CD8-positive, alpha-beta memory T cell (primary cell): ENCODE measurements at places on chromosomes 1 and 21.
A peak's percentile ranks its signal among the peaks of the same experiment; 100 is the strongest.

DNA sequence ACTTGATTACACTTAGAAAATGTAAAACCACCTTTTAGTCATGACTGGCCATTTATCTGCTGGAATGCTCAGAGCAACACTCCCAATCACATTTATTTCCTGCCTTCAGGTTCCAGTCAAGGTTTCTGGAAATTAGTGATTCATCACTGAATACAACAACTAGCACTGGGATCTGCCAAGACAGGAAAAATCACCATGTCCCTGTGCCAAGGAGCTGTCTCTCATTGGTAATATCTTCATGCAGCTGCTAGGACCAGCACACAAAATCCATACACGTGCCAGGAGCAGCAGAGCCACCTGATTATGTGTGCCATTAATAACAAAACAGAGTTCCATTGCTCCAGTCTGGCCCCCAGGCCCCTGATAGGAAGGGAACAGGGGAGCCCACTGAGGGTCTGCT lies 194.6 kb downstream of the TNR start:
- DNase-seq = no peak

- no peak for DNase-seq
Observed at GRCh38 chr1:107225706-107226105, 84.9 kb downstream of the NTNG1 start.

GRCh38 chr1:175824079-175824478 lies 80.7 kb upstream of the TNR start:
- no peak for DNase-seq

- DNase-seq = no peak
Observed at GRCh38 chr1:204407295-204407971, 4.2 kb downstream of the PPP1R15B start.

DNA sequence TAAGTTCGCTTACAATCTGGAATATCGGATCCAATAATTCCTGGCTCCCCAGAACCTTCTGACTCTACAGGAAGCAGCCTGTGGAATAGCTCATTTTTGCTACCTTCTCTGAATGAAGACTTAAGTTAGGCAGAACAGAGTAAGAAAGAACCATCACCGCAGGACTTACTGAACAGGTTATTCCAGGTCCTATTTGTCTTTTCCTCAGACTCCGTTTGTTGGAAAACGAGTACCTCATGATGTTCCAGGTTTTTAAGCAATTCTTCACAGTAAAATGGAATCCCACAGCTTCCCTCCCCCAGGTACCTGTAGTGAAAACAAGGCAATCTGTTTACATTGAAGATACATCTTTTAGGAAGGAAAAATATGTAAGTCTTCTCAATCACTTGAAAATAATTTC lies 59.8 kb downstream of the ADCY10 start:
- no peak for DNase-seq

- DNase-seq = no peak
Observed at GRCh38 chr1:31102501-31102950, 37.0 kb upstream of the PUM1 start.

GRCh38 chr1:200880212-200880611 lies 7.4 kb downstream of the GPR25 start:
- no peak for DNase-seq

GRCh38 chr1:6795661-6796060 lies 10.4 kb downstream of the CAMTA1 start:
- no peak for DNase-seq

GRCh38 chr21:42548687-42549406 lies 35.2 kb downstream of the SLC37A1 start:
- DNase-seq = no peak

DNA sequence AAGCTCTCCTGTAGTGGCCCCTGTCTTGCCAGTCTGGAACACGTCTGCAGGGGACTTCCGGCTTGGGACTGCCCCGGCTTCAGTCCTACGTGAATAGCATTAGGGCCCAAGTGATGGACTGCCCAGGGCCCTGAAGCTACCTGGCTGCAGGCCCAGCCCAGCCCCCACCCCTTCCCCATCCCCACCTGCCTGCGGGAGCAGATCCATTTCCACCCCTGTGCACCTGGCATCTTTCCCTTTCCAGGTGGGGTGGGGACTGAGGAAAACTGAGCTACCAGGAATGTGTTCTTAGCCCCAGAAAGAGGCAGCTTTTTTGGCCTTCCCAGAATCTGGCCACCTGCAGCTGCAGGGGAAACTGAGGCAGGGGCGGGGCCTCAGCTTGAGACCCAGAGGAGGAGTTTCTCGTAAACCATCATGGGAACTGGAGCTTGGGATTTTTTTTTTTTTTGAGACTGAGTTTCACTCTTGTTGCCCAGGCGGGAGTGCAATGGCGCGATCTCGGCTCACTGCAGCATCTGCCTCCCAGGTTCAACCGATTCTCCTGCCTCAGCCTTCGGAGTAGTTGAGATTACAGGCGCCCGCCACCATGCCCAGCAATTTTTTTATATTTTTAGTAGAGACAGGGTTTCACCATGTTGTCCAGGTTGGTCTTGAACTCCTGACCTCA lies 3.2 kb downstream of the EDN2 start:
- no peak for DNase-seq

DNA sequence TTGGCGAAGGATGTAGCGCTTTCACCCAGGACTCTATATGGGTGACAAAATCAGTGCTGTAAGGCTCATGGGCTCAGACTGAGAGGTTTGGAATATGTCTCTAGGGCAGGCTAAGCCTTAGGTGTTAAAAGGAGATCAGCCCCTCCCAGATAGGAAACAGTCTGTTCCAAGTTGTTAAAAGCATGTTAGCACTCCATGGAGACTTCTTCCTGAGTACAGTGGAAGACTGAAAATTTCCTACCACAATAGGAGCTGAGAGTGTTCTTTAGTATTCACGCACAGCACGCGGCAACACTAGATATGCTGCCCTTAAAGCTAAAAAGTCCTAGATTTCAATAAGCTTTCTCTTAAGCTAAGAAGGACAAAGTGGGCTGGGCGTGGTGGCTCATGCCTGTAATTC lies 122.1 kb downstream of the TRABD2B start:
- no peak for DNase-seq

- DNase-seq = no peak
Observed at GRCh38 chr1:38481871-38482826, 377.4 kb downstream of the RRAGC start.

- no peak for DNase-seq
Observed at GRCh38 chr1:246771366-246771765, 47.2 kb downstream of the SCCPDH start.

GRCh38 chr1:159898527-159898926 lies 1.4 kb downstream of the CFAP45 start:
- DNase-seq = no peak

GRCh38 chr1:182602935-182603645 lies 1.1 kb downstream of the RGS16 start:
- no peak for DNase-seq

DNA sequence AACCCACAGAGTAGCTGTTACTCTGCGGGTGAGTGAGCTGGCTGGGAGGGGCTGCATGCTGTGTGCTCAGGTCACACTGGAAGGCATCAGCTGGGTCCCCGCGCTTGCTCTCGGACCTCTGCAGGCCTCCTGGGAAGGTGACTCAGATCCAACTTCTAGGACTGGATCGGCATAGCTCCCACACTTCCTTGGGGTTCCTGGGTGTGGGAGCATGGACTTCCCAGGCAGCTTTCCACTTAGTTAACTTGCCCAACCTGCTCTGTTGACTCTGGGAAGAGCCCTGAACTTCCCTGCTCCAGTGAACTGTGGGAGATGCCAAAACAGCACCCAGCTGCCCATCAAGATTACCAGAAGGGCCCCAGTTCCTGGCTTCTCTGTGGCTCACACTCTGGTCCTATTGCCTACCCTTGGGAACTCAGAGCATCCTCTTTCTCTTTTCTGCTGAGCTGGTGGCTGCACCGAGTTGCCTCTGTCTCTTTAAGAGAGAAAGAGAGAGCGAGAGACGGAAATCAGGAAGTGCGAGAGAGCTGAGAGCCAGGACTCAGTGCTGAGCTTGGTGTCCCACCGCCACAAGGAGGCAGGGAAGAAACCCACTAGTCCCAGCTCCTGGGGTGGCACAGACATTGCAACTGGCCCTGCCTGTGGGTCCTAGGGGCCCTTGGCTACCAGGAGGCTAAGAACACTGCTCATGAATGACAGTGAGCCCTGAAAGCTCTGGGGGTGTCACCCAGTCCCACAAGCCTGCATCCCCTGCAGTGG lies at the start of gene IKBKE:
TSS of gene IKBKE (plus strand) at position 544 of the 759 bp plus-strand sequence. CDS start 2,752 bp downstream, outside the sequence.
- DNase-seq = peak; percentile 53

- DNase-seq = no peak
Observed at GRCh38 chr1:41812453-41812852, 106.3 kb downstream of the HIVEP3 start.

DNA sequence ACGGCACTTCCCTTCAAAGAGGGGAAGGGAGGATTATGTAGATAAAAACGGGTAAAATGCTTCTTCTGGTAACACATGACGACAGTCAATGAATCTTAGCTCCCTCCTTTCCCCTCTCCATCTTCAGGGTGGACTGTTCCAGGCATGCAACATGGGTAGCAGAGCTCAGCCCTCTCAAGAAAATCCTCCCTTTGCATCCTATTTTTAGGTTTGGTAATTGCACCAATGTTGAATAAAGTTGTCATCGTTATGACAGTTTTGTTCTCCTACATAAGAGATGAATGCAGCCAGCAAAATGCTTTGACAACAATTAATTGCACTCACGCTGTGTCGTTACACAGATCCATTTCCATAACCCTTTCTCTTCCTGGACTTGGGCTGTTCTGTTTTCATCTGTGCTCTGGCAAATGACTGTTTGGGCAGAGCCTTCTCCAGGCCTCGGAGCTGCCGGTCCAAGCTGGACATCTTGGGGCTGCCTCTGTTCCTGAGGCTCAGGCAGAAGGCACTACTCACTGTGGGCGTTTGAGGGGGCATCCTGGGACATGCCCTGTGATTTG lies 127.6 kb downstream of the CNIH3 start:
- DNase-seq = no peak

- no peak for DNase-seq
Observed at GRCh38 chr21:14312871-14313270, 70.1 kb downstream of the HSPA13 start.

DNA sequence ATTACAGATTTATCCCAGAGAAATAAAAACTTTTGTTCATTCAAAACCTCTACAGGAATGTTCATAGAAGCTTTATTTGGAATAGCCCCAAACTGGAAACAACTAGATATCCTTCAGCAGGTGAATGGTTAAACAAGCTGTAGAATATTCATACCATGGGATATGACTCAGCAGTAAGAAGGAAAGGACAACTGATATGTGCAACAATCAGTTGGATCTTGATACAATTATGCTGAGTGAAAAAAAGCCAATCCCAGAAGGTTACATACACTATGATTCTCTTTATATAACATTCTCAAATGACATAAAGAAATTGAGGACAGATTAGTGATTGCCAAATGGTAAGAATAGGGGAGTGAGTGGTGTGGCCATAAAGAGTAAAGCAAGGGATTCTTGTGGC lies 376.7 kb downstream of the S1PR1 start:
- DNase-seq = no peak
